ENCODE measurements at places on chromosomes 3 and 15. TPM values are rescaled to one million over a fixed set of nuclear protein-coding genes. Genes with fewer than 3 reads are reported as not detected.

Gene TICRR
- 9.2 TPM for total RNA-seq

Gene DLL4
- 43.9 TPM for total RNA-seq

Gene MEX3B
- total RNA-seq = 9.6 TPM

Gene CLDN18
- not detected for total RNA-seq

Gene NPAP1
- not detected for total RNA-seq

Gene RPP25
- 13.2 TPM for total RNA-seq

Gene FAM107A
- 9.6 TPM for total RNA-seq

Gene KBTBD12
- not detected for total RNA-seq

Gene WDR53
- total RNA-seq = 8.7 TPM

Gene OIP5
- 13.2 TPM for total RNA-seq

Gene TGM5
- total RNA-seq = not detected

Gene EDEM1
- total RNA-seq = 26.2 TPM

Gene TLR9
- total RNA-seq = 0.04 TPM

Gene WDR48
- 36.3 TPM for total RNA-seq

Gene MUC13
- not detected for total RNA-seq

Gene AHSG
- not detected for total RNA-seq

Gene CLRN1
- total RNA-seq = not detected

Gene SLC28A2
- not detected for total RNA-seq

Gene SAMMSON
- not detected for total RNA-seq

Gene SLC51B
- not detected for total RNA-seq

Gene SETMAR
- total RNA-seq = 7.2 TPM

Gene CPA3
- total RNA-seq = 13.2 TPM

Gene HYAL3
- total RNA-seq = 9.6 TPM

Gene PRICKLE2
- 5.3 TPM for total RNA-seq

Gene ZNF660
- total RNA-seq = 2.4 TPM

Gene CCR3
- total RNA-seq = not detected

Gene ITIH1
- not detected for total RNA-seq

Gene INKA1
- total RNA-seq = 20.4 TPM

Gene RAB6B
- total RNA-seq = 0.99 TPM

Gene AVEN
- 38.1 TPM for total RNA-seq

Gene LMAN1L
- total RNA-seq = not detected

Gene LDHAL6B
- not detected for total RNA-seq

Gene FSTL1
- 690 TPM for total RNA-seq

Gene SLC22A14
- 0.14 TPM for total RNA-seq

Gene KLHL40
- not detected for total RNA-seq

Gene AQP9
- total RNA-seq = not detected

Gene RAB43
- 27.7 TPM for total RNA-seq

Gene SHC4
- 0.18 TPM for total RNA-seq

Gene GOLGA6L1
- total RNA-seq = not detected

Gene CACNA2D3
- not detected for total RNA-seq

Gene LSAMP
- total RNA-seq = not detected

Gene SMAD3
- total RNA-seq = 32.6 TPM

Gene MUC20
- total RNA-seq = not detected

Gene MASP1
- 0.46 TPM for total RNA-seq

Gene C3orf80
- 0.04 TPM for total RNA-seq

Data from pulmonary artery endothelial cell (primary cell).